ENCODE measurements at places on chromosomes 11 and 22.

DNA sequence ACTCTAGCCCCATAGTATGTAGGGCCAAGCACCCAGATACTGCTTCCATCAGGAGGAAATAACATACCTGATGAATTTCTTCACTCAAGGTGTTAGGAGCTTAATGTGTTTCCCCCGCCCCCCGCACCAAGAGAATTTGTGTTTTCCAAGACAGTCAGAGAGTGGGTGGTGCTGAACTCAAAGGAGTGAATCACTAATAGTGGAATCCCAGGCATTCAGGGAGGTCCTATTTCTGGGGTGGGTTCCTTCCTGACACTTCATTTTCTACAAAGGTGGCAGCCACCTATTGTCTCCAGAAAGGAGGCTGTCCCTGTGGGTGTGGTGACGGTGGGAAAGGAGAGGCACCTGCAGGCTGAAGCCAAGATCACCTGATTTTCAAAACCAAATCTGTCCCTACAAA is 50.8 kb upstream of the ELF5 start:
- DNase-seq: no peak

GRCh38 chr11:130762638-130763037 is 153.6 kb downstream of the SNX19 start:
- DNase-seq: no peak

DNA sequence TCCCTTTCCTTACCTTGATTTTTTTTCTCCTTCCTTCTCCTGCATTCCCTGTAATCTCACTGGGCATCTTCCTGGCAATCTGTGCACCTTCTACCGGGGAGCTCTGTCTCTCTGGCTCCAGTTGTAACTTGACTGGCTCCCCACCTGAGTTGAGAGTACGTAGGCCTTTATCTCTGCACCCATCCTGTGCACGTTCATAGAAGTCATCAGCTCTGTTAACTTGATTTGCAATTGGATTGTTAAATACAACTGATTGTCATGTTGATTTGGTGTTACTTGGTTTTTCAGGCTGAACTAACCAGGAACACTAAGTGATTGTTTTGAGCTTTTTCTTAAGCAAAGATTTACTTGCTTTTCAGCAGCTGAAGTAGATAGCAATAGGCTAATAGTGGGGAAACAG is 11.8 kb downstream of the SWAP70 start:
- DNase-seq: no peak

- no peak for DNase-seq
These were observed 126.6 kb downstream of the KCNC1 start for GRCh38 chr11:17861036-17861755.

GRCh38 chr11:133106417-133106816 is 425.9 kb downstream of the OPCML start:
- no peak for DNase-seq

DNA sequence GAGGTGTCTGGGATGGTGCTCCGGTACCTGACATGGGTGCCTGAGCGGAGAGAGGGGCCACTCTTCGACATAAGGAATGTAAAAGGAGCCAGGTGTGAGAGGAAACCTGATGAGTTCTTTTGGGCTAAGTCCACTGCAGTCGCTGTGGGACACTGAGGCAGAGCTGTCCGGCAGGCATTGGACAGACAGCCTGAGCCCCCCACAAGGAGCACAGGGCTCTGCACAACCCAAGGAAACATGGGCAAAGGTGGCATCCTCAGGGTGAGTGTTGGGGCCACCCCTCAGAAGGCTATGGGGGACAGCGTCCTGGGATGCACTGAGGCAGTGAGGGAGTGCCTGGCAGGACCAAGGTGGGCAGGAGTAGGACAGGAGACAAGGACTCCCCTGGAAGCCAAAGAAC is 57.7 kb upstream of the EMID1 start:
- no peak for DNase-seq
